ENCODE measurements at places on chromosomes 6 and 20.

DNA sequence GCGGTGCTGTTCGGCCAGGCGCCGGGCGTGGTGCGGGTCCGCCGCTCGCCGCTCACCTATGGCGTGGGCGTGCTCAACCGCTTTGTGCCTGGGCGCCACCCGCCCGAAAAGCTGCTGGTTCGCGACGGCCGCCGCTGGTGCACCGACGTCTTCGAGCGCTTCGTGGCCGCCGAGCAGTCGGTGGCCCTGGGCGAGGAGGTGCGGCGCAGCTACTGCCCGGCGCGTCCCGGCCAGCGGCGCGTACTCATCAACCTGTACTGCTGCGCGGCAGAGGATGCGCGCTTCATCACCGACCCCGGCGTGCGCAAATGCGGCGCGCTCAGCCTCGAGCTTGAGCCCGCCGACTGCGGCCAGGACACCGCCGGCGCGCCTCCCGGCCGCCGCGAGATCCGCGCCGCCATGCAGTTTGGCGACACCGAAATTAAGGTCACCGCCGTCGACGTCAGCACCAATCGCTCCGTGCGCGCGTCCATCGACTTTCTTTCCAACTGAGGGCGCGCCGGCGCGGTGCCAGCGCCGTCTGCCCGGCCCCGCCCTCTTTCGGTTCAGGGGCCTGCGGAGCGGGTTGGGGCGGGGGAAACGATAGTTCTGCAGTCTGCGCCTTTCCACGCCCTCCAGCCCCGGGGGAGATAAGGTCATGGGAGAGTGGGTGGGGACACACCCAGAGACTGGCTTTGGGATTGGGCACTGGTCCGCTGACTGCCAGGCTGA, 15.7 kb downstream of the ADISSP start:
- DNase-seq: no peak

DNA sequence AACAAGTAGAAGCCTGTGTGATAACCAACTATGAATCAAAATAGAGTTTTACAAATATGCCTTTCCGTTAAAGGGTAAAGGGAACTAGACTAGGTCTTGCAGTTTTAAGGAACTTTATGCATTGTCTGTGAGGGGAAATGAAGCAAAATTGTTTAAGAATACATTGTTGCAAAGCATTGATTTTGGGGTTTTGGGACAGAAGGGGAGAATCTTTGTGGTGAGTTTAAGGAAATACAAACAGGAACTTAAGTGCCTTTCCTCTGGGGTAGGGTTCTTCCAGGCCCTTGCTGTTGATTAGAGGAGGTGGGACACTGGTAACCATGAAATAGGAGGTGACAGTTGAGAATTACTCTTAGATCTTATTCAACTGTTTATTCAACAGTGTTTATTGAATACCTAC, 4.7 kb downstream of the MAPK14 start:
- no peak for DNase-seq

DNA sequence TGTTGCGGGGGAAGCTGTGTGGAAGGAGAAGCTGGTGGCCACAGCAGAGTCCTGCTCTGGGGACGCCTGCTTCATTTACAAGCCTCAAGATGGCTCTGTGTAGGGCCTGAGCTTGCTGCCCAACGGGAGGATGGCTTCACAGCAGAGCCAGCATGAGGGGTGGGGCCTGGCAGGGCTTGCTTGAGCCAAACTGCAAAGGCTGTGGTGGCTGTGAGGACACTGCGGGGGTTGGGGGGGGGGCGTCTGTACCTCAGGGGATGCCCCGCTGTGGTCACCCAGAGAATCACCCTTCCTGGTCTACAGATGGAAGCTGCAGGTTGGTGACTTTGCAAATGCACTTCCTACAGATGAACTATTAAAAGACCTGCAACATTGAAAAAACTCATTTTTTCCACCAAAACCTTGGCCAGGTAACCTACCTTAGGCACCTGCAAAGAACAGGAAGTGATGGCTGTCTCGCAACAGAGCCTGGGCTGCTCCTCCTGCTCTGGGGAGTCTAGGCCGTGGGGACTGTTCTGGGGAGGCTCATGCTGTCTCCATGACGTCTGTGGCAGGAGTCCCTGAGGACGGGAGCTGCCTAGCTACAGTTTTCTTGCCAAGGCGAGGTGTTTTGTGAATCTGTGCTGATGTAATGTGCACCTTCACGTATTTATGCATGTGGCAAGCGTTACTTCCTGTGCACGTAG, 7.3 kb downstream of the NPBWR2 start:
- no peak for DNase-seq

DNA sequence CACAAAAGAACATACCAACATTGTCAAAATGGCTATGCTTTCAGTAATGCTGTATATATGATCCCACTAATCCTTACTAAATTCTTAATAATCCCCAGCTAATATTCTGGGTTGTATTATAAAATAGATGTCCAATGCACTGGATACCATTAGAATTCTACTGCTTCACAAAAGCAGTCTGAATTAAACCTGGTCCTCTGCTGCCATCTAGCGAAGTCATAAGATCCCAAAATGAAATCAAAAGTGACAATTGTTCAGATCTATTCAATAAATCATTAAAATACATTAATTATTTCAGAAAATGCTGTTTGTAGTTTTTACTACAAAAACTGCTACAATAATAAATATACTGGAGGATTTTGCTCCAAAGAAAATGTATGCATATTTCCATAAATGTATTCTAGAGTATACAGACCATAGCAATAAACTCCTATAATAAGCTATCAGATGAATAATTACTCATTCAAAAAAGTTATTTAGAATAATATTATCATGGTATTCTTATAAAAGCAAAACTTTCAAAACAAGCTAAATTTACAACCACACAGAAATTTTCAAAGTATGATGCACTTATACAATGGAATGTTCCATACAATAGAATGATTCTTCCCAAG, 92.6 kb downstream of the RNGTT start:
- DNase-seq: peak; percentile 58

- DNase-seq: no peak
These were observed 89.7 kb downstream of the SMOC2 start for GRCh38 chr6:168530653-168531071.

DNA sequence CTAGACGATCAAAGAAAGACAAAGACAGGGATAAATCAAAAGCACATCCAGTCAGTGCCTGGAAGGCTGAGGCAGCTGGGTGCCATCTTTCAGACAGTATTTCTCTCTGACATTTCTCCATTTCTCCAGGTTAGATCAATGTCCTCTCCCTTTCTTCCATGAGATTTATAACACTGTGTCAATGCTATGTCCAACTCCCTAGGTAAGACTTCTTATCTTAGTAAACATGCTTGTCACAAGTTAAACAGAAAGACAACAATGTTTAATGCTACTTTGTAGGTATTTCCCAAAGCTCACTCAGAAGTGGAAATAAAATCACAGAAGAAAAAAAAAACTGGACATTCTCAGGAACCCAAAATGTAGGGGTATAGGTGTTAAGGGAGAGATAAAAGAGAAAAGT, 113.9 kb downstream of the GPR63 start:
- DNase-seq: no peak

DNA sequence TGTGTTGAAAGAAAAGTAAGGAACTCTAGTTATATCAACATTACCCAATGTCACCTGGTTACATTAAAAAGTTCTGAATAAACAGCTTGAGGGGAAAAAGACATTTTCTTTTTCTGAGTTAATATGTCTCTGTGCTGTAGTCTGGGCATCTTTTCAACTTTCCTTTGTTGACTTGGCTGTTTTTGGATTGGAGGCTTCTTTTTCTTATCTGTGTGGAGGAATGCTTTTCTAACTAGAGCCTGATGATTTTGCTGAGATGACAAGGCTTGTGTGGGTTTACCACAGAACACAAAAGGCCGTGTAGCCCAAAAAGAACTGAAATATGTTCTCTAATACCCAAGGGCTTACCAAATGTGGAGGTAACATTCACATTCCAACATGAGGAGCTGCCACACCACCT, 161.8 kb downstream of the KCNQ5 start:
- peak; percentile 65 for DNase-seq

- DNase-seq: peak; percentile 89
These were observed 471.8 kb downstream of the COL12A1 start for GRCh38 chr6:74733830-74734620.

DNA sequence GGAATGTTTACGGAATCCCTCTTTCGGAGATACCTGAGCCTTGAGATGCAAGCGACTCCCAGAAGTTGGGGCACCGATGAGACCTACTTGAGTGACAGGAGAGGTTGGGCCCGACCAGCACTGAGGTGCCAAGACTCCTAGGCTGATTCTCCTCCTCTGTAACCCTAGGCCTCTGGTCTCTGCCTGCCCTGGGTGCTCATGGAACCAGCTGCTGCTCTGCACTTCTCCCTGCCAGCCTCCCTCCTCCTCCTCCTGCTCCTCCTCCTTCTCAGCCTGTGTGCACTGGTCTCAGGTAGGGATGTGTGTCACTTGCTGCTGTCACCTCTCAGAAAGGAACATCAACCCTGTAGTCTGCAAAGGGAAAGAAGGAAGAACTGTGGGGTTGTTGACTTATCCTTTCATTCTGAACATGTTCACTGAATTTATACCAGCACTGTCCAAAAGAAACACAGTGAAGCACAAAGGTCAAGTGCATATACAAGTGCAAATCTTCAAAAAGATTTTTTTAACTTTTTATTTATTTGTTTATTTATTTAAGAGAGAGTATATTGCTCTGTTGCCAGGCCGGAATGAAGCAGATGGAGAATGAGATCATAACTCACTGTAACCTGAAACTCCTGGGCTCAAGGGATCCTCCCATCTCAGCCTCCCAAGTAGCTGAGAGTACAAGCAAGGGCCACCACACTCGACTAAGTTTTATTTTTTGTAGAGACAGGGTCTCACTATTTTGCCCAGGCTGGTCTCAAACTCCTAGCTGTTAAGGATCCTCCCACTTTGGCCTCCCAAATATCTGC, 913 bp downstream of the BTN2A2 start:
- peak; percentile 39 for DNase-seq

- DNase-seq: no peak
These were observed 41.9 kb downstream of the FOXP4 start for GRCh38 chr6:41588111-41588510.

- DNase-seq: no peak
These were observed 9.2 kb downstream of the OR2A4 start for GRCh38 chr6:131692031-131692430.

- no peak for DNase-seq
These were observed 72.6 kb upstream of the SLC4A11 start for GRCh38 chr20:3311623-3312022.

GRCh38 chr20:34709831-34710567, 5.9 kb downstream of the TP53INP2 start:
- peak; percentile 65 for DNase-seq
